Heart left ventricle (tissue), 16 donors: ENCODE measurements at places on chromosomes 7 and 10. TPM values are rescaled to one million over a fixed set of nuclear protein-coding genes. Genes with fewer than 3 reads are reported as not detected.

Gene SP8
- not detected for total RNA-seq

Gene WNT8B
- total RNA-seq = not detected

Gene LIPJ
- not detected for total RNA-seq

DNA sequence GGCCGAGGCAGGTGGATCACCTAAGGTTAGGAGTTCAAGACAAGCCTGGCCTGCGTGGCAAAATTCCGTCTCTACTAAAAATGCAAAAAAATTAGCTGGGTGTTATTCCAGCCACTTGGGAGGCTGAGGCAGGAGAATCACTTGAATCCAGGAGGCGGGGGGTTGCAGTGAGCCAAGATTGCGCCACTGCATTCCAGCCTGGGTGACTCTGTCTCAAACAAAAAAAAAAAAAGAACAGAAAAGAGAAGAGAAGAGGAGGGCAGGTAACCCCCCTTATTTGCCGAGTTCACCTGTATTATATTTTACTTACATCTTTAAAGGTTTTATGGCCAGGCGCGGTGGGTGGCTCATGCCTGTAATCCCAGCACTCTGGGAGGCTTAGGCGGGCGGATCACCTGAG is 91.7 kb downstream of the RNF216 start:
- DNase-seq = no peak
- no peak overlapping the region for H3K4me3 ChIP-seq
- H3K36me3 ChIP-seq = peaks cover 13% of the 10 kb centered on the region
- H3K4me1 ChIP-seq = peaks cover 81% of the 10 kb centered on the region

DNA sequence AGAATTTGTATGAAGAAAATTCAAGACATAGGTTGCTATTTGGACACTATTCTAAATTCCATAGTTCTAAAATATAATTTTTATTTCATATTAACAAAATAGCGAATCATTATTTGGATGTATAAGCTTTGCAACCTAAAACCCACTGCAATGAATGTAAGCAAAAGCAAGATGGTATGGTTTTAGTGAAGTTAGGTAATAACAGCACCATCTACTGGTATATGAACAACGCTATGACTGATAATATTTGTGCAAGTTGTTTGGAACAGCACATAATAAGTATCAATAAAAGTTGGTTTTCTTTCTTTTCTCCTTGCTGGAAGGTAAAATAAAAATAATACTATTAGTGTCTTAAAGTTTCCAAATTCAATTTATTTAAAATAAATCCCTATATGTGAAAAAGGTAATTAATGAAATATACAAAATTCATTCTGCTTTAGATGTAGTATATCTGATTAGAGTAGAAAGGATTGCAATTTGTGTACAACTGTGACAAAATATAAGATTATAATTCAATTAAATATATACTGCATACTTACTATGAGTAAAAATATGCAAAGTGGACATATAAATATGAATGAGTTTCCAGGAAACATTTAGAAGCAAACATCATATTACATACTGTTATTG is 79.0 kb upstream of the LSM8 start:
- no peaks in the 10 kb centered on the region for H3K27me3 ChIP-seq
- no peak overlapping the region for H3K27ac ChIP-seq
- no peak overlapping the region for H3K4me3 ChIP-seq
- no peak for DNase-seq

- no peaks in the 10 kb centered on the region for H3K4me1 ChIP-seq
- H3K27ac ChIP-seq = no peak overlapping the region
- no peaks in the 10 kb centered on the region for H3K36me3 ChIP-seq
- no peak for DNase-seq
- no peak overlapping the region for H3K4me3 ChIP-seq
- no peaks in the 10 kb centered on the region for H3K27me3 ChIP-seq
Measured at GRCh38 chr10:2950546-2950945, 116.8 kb upstream of the PFKP start.

- H3K36me3 ChIP-seq = no peaks in the 10 kb centered on the region
- no peaks in the 10 kb centered on the region for H3K27me3 ChIP-seq
- no peak overlapping the region for H3K4me3 ChIP-seq
- H3K27ac ChIP-seq = no peak overlapping the region
- H3K4me1 ChIP-seq = peaks cover 21% of the 10 kb centered on the region
Measured at GRCh38 chr10:19974554-19974953, 158.3 kb downstream of the PLXDC2 start.

GRCh38 chr10:26408858-26409494 is 29.2 kb upstream of the APBB1IP start:
- H3K27me3 ChIP-seq = no peaks in the 10 kb centered on the region
- no peak for DNase-seq
- H3K4me3 ChIP-seq = no peak overlapping the region
- H3K36me3 ChIP-seq = no peaks in the 10 kb centered on the region
- H3K4me1 ChIP-seq = no peaks in the 10 kb centered on the region

GRCh38 chr10:11113156-11113555 is 95.5 kb downstream of the CELF2 start:
- DNase-seq = no peak
- peak overlapping the region; percentile 35 for H3K27ac ChIP-seq
- no peak overlapping the region for H3K4me3 ChIP-seq
- H3K36me3 ChIP-seq = no peaks in the 10 kb centered on the region
- H3K4me1 ChIP-seq = peaks cover 50% of the 10 kb centered on the region
- H3K27me3 ChIP-seq = no peaks in the 10 kb centered on the region

DNA sequence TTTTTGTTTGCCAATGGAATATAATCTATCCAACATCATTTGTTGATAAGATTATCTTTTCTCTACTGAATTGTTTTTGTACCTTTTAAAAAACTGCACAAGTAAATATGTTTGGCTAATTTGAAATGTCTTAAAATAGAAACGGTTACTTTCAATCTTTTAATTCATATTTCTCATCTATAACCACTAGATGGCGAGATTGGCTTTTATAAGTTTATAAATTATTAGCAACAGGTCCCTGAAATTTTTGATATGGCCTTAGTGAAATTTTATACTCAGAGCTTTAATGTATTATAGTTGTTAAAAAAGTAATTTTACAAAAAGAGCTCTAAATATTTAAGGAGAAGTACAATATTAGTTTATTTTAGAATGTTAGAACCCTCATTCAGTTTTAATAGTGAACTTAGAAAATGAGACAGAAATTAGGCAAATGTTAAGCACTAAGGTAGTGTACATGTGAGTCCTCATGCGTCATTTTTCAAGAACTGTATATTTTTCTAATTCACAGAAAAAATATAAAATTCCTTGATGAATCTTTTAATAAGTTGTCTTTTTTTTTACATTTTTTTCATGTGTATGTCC is 592.5 kb downstream of the ARL4A start:
- no peaks in the 10 kb centered on the region for H3K27me3 ChIP-seq
- H3K4me1 ChIP-seq = no peaks in the 10 kb centered on the region
- H3K27ac ChIP-seq = no peak overlapping the region
- no peak for DNase-seq

DNA sequence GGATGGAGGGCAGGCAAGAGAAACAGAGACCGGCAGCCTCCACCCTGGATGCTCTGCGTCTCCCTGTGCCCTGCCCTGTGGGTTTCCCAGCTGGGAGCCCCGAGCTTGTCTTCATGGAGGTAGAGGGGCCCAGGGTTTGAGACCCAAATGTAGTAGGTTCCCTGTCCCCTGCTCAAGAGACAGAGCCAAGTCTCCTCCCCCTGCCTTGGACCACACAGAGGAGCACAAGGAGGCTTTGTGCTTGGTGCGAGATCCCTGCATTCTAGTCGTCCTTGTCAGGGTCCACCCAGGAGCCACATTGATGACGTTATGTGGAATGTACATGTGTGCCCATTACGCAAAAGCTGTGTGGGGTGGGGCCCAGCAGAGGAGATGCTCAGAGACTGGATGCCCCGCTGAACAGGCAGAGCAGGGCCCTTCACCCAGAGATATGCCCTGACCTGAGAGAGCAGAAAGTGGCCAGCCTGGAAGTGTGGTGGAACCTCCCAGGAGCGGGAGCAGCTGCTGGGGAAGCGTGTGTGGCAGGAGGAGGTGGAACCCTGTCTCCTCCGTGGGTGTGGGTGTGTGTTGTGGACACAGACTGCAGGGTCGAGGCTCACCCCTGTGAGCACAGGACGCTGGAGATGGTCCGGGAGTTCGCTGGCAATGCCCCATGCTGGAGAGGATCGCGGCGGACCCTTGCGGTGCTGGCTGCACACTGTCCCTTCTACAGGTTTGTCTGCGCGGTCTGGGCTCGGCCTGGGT is 39.3 kb downstream of the VWA2 start:
- H3K4me1 ChIP-seq = no peaks in the 10 kb centered on the region
- no peaks in the 10 kb centered on the region for H3K36me3 ChIP-seq
- no peak overlapping the region for H3K4me3 ChIP-seq
- H3K27me3 ChIP-seq = no peaks in the 10 kb centered on the region
- DNase-seq = no peak

DNA sequence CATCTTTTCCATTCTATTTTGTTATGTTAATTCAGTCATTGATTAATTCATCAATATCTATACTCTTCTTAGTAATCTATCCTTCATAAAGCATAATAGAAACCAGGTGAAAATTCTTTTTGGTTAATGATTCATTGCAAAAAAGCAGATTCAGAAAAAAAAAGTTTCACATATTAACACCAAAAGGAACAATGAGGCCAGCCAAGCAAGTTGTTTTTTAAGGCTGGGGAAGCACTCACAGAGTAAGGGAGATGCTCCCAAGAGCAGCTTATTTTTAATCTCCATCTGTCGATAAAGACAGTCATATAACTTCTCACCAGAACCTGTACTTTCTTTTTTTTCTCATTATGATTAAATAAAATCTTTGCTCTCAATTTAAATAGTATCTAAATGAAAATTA is 95.8 kb downstream of the CACNA2D1 start:
- no peak overlapping the region for H3K27ac ChIP-seq
- H3K27me3 ChIP-seq = no peaks in the 10 kb centered on the region
- H3K4me1 ChIP-seq = peaks cover 7% of the 10 kb centered on the region
- no peak overlapping the region for H3K4me3 ChIP-seq

DNA sequence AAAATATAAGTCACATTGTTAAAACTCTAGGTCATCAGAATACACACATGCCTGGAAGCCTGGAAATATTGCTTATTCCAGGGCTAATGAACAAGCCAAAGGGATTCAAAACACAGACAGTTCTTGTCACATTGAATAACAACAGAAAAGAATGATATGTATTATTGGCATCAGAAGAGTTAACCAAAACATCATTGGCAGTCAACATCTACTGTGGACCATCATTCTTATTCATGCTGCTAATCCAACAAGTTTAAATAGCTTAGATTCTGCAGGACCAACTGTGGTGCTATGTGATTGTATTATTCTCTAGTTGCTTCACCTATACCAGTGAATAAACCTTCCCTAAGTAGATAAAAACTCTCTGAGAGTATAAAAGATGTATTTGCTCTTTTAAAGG is 198.3 kb downstream of the NEBL start:
- H3K4me1 ChIP-seq = no peaks in the 10 kb centered on the region
- H3K4me3 ChIP-seq = no peak overlapping the region
- no peak for DNase-seq
- H3K27me3 ChIP-seq = no peaks in the 10 kb centered on the region
- no peak overlapping the region for H3K27ac ChIP-seq
- H3K36me3 ChIP-seq = no peaks in the 10 kb centered on the region

DNA sequence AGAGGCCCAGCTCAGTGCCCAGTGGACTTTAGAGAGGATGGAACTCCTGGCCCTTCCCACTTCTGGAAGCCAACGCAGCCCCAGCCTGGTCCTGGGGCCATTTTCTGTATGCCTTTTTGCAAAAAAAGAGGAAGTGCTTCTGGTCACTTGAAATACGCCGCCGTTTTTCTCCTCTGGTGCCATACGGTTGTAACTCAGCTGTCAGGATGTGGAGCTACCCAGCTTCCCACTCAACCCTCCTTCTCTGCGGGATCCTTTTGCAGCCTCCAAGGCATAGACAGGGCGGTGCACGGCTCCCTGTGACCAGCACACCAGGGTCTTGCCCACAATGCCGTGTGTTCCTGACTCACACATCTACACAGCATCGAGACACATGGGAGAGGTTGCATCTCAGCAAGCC is 369.6 kb downstream of the TCERG1L start:
- H3K4me1 ChIP-seq = no peaks in the 10 kb centered on the region
- H3K27me3 ChIP-seq = peaks cover 18% of the 10 kb centered on the region
- H3K27ac ChIP-seq = no peak overlapping the region
- H3K4me3 ChIP-seq = no peak overlapping the region
- DNase-seq = no peak

DNA sequence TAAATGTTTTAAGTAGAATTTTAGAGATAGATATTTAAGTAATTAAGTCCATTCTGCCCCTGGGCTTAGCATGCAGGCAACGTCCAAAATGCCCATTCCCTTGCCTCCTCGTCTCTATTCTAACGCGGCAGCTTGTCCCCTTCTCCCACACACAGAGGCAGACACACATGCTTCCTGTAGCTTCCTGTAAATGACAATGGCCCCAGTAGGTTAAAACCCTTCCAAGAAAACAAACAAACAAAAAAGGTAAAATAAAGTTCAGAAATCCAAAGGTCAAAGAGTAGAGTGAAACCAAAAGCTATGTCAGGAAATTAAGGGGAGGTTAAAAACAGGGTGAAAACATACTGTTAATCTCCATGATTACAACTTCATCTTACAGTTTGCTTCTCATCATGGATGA is 857.6 kb downstream of the GATA3 start:
- no peak for DNase-seq
- no peaks in the 10 kb centered on the region for H3K4me1 ChIP-seq
- no peaks in the 10 kb centered on the region for H3K36me3 ChIP-seq
- no peak overlapping the region for H3K4me3 ChIP-seq

DNA sequence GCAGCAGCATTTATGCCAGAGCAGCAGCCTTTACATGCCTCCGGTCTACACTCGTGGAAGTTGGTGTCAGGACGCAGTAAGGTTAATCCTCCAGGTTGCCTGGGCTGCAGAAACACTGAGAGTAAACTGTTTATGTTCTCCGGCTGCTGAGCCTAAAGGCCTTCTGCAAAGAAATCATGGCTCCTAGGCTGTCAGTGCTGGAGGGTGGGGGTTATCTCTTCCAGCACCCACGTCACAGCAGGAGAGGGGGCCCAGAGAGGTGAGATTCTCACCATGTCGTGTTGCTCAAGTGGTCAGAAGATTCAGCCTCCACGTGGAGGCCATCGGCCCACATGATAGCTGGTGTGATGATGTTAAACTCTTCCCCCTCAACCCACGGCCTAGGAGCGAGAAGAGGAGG is 41.2 kb downstream of the COL13A1 start:
- no peaks in the 10 kb centered on the region for H3K4me1 ChIP-seq
- no peak for DNase-seq
- no peak overlapping the region for H3K27ac ChIP-seq
- H3K4me3 ChIP-seq = no peak overlapping the region
- H3K36me3 ChIP-seq = no peaks in the 10 kb centered on the region

DNA sequence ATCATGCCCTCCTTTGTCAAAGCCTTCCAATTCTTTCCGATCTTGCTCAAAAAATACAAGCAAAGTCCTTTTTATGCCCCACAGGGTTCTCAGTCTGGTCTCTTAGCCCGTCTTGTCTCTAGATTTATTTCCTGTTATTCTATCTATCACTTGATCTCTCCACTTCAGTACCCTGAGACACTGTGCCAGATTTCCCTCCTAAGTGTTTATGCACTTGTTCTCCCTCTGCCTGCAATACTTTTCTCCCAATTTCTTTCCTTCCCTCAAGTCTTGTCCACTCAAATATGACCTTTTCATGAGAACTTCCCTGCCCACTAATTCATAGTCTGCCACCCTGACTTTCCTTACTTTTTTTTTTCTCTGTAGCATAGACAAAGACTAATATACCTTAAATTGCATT is 141.4 kb downstream of the MBL2 start:
- no peak overlapping the region for H3K4me3 ChIP-seq
- no peaks in the 10 kb centered on the region for H3K27me3 ChIP-seq
- DNase-seq = no peak
- no peak overlapping the region for H3K27ac ChIP-seq
- H3K4me1 ChIP-seq = no peaks in the 10 kb centered on the region

- no peaks in the 10 kb centered on the region for H3K27me3 ChIP-seq
- H3K27ac ChIP-seq = no peak overlapping the region
- no peaks in the 10 kb centered on the region for H3K4me1 ChIP-seq
- no peak for DNase-seq
- no peaks in the 10 kb centered on the region for H3K36me3 ChIP-seq
Measured at GRCh38 chr10:115278294-115278693, 185.1 kb downstream of the ATRNL1 start.
